ENCODE measurements at places on chromosomes 11 and 22. TPM values are rescaled to one million over a fixed set of nuclear protein-coding genes. Genes with fewer than 3 reads are reported as not detected.

GRCh38 chr11:4187055-4187988 is 92.7 kb downstream of the RRM1 start:
- peak; percentile 67 for DNase-seq

DNA sequence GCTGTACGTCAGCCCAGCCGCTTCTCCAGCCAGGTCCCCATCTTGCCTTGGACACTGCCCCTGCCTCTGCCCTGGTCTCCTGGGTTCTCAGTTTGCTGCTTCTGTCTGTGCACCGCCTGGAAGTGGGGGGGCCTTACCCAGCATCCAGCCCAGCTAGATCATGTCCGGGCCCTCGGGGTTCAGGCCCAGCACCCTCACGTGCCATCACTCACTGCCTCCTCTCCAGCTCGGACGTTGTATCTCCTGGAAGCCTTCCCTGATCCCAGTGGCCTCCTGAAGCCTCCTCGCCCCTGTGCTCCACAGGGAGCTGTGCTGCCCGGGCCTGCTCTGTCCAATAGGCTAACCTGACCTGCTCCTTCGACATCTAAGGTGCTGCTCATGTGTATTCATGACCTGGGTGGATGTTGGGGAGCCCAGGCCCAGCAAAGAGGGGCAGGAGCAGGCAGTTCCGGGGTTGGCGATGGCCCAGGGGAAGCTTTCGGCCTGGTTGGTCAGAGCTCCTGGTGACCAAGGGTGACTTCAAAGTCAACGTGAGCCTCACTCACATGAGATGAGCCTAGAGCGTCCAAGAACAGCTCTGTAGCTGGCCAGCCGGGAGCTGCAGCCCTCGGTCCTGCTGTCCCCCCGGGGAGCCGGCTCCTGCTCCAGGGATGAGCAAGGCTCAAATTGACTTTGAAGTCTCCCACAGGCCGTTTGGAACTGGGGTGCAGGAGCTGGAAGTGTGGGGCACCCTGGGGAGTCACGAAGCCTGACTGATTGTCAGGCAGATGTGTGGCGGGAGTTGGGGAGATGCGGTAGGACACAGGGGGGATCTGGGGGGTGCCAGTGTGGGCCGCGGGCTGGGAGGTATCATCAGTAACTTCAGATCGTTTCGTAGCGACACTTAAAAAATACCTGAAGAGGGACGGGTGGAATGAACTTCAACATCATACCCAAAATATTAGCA is 5.2 kb upstream of the ASCL2 start:
- DNase-seq: no peak

DNA sequence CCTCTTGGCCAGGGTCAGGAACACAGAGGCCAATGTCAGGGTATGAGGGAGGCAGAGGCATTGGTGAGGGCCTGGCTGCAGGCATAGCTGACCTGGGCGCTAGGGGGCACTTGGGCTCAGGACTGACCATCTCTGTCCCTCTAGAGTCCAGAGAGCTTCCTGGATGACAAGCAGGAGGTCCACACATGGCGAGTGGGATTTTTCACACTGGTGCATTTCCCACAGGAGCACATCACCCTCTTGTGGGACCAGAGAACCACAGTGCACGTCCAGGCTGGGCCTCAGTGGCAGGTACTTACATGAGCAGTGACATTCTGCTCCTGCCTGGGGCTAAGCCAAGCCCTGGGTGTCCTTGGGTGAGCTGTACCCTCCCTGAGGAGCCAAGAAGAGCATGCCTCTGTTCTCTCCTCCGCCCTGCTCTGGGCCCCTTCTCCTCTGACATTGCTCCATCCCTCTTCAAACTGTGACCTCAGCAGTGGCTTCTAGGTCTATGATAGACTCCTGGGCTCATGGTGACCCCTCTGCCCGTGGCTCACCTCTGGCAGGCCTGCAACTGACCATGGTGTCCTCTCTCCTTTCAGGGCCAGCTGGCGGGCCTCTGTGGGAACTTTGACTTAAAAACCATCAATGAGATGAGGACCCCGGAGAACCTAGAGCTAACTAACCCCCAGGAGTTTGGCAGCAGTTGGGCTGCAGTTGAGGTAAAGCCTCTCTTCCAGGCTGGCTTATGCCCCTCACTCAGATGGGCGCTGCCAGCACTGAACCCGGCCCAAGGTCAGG is 46.6 kb downstream of the OTOG start:
- no peak for DNase-seq

GRCh38 chr11:66279092-66279734 is 1.2 kb downstream of the CNIH2 start:
- no peak for DNase-seq

- peak; percentile 43 for DNase-seq
Observed at GRCh38 chr11:19259487-19260345, 19.0 kb upstream of the E2F8 start.

DNA sequence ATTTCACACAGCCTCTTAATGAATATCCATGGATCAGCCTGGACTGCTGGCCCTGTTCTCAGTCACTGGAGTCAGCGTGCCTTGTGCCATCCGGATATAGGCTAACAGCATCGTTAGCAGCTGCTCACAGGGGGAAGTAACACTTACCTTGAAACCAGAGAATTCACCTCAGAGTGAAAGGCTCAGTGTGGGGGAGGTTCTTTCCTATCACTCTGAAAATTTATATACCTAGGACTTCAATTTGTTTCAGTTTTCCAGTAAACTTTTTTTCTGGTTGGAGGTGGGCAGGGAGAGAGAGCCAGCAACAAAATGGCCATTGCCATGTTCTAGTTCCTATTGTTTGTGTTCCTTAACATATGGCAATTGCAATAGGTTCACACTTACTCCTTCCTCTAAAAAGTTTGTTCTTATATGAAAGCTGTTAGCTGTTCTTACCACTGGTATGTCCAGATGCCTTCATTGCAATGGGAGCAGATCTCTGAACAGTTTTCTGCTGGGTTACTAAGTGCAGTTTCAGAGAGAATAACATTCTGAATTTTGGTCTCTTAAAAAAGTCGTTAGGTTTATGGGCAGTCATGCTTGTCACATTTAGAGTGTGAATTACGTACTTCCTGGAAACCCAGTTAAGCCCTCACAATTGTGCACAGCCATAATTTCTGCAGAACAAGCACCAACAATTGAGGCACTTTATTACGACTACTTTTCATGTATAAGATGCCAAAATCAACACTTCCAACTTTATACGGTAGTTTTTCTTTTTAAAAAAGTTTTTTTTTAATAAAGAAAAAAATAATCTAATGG is 247.6 kb downstream of the CADM1 start:
- no peak for DNase-seq

- DNase-seq: no peak
Observed at GRCh38 chr11:96035031-96035739, 111.3 kb upstream of the MTMR2 start.

- no peak for DNase-seq
Observed at GRCh38 chr11:127340438-127340837, 339.9 kb upstream of the KIRREL3 start.

DNA sequence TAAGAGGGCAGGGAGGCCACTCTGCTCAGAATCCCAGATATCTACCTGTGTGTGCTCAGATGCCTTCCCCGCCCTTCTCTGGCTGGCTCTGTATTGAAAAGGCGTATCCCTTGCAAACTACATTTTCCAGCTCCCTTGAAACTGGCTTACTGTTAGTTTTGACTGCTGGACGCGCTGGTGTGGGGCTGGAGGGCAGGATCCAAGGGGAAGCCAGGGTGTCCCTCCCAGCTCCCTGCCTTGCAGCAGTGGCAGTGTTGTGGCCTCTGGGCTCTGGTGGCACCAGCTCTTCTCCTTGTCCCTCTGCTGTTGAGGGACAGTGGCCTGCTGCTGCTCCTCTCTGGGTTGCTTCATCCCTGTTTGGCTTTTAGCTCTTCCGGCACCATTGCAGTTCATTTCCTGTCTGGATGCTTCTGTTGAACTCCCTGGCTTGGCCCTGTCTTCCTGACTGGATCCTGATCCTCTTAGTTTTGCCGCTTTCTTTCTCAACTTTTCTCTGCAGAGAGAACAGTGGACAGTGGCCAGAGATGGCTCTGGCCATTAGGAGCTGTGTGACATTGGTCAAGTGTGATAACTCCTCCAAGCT is 107.1 kb upstream of the PARVA start:
- no peak for DNase-seq

DNA sequence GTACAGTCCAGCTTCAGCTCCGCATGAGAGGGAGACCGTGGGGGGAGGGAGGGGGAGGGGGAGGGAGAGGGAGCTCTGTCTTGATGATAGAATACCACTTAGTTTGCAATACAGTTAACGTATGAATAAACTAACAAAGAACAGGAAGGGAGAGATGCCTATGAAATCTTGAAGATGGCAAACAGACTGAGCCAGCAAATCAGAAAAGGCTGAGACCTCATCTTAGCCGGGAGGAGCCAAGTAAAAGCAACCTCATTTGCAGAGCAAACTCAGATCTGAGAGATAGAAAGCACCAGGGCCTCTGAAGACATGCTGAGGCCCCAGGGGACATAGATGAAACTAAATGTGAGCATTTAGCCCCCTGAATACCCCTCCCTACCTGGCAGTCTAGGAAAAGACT is 23.0 kb downstream of the APLP2 start:
- DNase-seq: no peak

- DNase-seq: no peak
Observed at GRCh38 chr11:35516403-35516802, 9.0 kb downstream of the PAMR1 start.

- DNase-seq: no peak
Observed at GRCh38 chr22:48426466-48427380, 1401.0 kb downstream of the BRD1 start.

DNA sequence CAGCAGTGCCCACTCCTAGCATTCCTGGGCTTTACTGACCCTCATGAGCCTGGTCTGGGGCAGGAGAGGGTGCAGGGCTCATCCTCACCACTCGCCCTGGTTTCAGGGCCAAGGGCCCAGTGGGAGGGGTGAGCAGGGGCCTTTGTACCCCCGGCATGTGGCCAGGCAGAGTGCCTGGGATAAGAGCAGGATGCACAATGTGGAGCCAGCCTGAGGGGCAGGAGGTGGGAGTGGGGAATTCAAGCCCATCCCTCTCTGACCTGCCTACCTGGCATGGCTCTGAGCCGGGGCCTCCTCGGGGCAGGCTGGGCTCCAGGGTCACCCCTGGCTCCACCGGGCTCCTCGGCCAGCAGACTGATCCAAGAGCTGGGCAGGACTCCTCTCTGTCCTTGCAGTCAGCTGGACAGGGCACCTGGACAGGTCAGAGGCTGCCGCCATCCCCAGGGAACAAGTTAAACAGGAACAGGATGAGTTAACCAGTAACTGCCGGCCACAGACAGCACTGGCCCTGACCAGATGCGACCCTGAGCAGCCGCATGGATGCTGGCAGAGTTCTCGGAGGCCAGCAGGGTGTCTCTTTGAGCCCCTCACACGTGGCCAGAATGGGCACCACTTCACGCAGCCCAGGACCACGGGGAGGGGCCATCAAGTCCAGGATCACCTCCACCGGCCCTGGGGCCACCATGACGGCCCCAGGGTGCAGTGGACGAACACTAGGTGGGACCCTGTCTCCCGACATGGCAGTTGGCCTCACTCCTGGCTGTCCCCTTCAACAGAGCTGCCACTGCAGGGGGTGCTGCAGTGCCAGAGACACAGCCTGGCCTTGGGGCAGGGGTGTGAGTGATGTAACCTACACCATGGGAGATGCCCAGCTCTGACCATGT is 5.0 kb downstream of the SIGIRR start:
- DNase-seq: no peak

GRCh38 chr22:36982136-36982535 is 37.1 kb downstream of the TST start:
- no peak for DNase-seq

GRCh38 chr11:5521540-5521939 is 5.0 kb upstream of the UBQLNL start:
- no peak for DNase-seq

GRCh38 chr11:65538915-65539743 is 14.2 kb downstream of the SCYL1 start:
- no peak for DNase-seq

GRCh38 chr11:72974487-72975205 is 160.4 kb downstream of the ATG16L2 start:
- DNase-seq: no peak

GRCh38 chr11:84419616-84420015 is 1133.4 kb upstream of the CCDC90B start:
- DNase-seq: no peak

GRCh38 chr11:128694618-128695481 is 978 bp downstream of the FLI1 start:
- peak; percentile 41 for DNase-seq

PLXNB2 gene
- 27.6 TPM for total RNA-seq

DDX6 gene
- 41.4 TPM for total RNA-seq

MMP12 gene
- total RNA-seq: not detected

B3GAT1 gene
- total RNA-seq: not detected

ATF4 gene
- 217 TPM for total RNA-seq

VPREB1 gene
- total RNA-seq: not detected

AGBL2 gene
- 0.48 TPM for total RNA-seq

MS4A4E gene
- not detected for total RNA-seq

Data from RPMI7951 (cell line).